Heart right ventricle (tissue), 16 donors: ENCODE measurements at places on chromosomes 16 and 17. TPM values are rescaled to one million over a fixed set of nuclear protein-coding genes. Genes with fewer than 3 reads are reported as not detected.

The CCDC40 gene
- total RNA-seq = 8.6 TPM

The MYO15A gene
- total RNA-seq = not detected

GRCh38 chr17:77394540-77395295 lies 253.9 kb downstream of the SEC14L1 start:
- no peak for DNase-seq

- no peak for DNase-seq
Measured at GRCh38 chr16:74617206-74617788, 10.4 kb upstream of the GLG1 start.

- no peak for DNase-seq
Measured at GRCh38 chr16:25827709-25828108, 135.9 kb downstream of the HS3ST4 start.

DNA sequence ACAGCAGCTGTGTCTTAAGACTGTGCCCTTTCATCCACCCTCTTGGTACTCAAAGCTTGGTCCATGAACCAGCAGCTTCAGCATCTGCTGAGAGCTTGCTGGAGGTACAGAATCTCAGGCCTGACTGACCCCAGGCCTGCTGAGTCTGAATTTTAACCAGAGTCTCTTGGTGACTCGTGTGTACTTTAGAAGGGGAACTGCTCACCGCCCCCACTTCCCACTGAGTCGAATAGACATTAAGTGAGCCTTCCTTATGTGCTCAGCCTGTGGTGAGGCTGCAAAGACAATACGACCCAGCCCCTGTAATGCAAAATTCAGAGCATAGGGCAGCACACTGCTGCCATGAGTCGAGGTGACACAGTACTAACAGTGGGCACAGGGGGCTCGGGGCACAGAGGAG lies 662.8 kb downstream of the WWOX start:
- DNase-seq = no peak

DNA sequence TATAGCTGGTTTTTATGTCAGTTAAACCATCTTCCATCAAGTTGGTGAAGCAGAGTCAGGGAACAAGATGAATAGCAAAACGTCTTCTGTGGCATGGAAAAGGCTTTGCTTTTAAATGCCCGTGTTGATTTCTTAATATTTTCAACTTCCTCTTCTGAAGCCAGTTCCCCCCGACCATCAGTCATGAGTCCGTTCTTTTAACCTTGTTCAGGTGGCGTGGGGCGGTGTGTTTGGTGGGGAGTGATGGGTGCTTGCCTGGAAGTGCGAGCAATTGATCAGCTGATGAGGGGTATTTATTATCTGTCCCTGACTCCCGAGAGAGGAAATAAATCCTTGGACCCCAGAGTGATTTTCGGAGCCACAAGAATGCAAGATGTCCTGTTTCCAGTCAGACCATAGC lies 147.1 kb downstream of the WWOX start:
- no peak for DNase-seq

DNA sequence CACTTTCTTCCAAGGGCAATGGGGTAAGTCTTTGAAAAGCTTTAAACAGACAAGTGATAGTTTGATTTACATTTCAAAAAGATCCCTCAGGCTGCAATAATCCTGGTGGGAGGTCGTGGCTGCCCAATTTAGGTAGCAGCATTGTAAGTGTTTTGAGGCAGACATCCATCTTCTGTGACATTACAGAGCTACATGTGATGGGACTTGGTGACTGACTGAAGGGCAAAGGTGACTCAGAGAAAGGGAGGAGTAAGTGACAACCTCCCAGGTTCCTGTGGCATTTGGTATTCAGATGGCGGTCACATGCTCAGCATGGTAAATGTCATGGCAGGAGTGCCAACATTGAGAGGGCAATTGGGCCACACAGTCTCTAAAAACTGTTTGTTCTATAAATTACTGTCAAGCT lies 26.5 kb downstream of the STAT3 start:
- no peak for DNase-seq

- no peak for DNase-seq
Measured at GRCh38 chr17:8075574-8076342, 11.8 kb downstream of the ALOX12B start.

GRCh38 chr17:8255499-8255898 lies 6.4 kb downstream of the PFAS start:
- DNase-seq = no peak

GRCh38 chr17:10744501-10745000 lies 14.7 kb upstream of the TMEM220 start:
- no peak for DNase-seq

DNA sequence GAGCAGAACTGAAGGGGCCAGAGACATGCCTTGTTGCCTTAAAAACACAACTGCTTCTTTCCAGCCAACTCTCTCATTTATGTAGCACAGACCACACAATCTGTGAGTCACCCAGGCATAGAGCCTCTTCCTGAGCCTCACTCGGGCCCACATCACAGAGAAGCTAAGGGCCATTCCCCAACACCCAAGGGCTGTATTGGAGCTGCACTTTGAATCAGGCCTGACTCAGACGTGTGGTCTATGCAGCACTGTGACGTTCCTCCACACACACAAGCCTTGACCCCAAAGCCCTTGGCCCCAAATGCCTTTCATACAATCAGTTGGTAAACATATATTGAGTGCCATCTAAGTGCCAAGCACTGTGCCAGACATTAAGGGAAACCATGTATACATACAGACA lies 308.9 kb upstream of the DYNLRB2 start:
- DNase-seq = no peak

GRCh38 chr17:82033359-82034085 lies 2.0 kb downstream of the RAC3 start:
- no peak for DNase-seq

GRCh38 chr16:1156055-1156982 lies 3.4 kb downstream of the CACNA1H start:
- DNase-seq = no peak

GRCh38 chr16:2511996-2512734 lies 1.6 kb upstream of the ATP6V0C start:
- DNase-seq = no peak

GRCh38 chr16:83817022-83817421 lies 9.2 kb downstream of the HSBP1 start:
- no peak for DNase-seq

- DNase-seq = no peak
Measured at GRCh38 chr16:88406096-88407041, 23.6 kb downstream of the ZNF469 start.
